ENCODE measurements at places on chromosomes 12 and 14. TPM values are rescaled to one million over a fixed set of nuclear protein-coding genes. Genes with fewer than 3 reads are reported as not detected.

Gene PRH1
- total RNA-seq, result 85.8 TPM

Gene GPD1
- 222 TPM for total RNA-seq

Gene ATXN3
- total RNA-seq, result 56.2 TPM

Gene SELPLG
- 2.2 TPM for total RNA-seq

Gene SMCO3
- total RNA-seq, result 0.51 TPM

Gene GZMH
- total RNA-seq, result not detected

Gene DAZAP2
- 74.2 TPM for total RNA-seq

Gene GDF11
- total RNA-seq, result 4.5 TPM

Gene IGF1
- 72.9 TPM for total RNA-seq

Gene TM7SF3
- total RNA-seq, result 50.9 TPM

Gene GPR84
- not detected for total RNA-seq

Gene CINP
- total RNA-seq, result 41.3 TPM

Gene RNF212B
- total RNA-seq, result not detected

Gene AHNAK2
- total RNA-seq, result 51.0 TPM

Gene RTL1
- 46.9 TPM for total RNA-seq

Gene FAM161B
- 4.9 TPM for total RNA-seq

Gene LRRC43
- total RNA-seq, result 0.51 TPM

Gene SLC6A15
- total RNA-seq, result 7.9 TPM

Gene AQP6
- total RNA-seq, result 0.10 TPM

Gene PKP2
- total RNA-seq, result 8.8 TPM

Data from tongue (tissue), 3 donors.